H1 (cell line): ENCODE measurements at places on chromosomes 7 and 10.

DNA sequence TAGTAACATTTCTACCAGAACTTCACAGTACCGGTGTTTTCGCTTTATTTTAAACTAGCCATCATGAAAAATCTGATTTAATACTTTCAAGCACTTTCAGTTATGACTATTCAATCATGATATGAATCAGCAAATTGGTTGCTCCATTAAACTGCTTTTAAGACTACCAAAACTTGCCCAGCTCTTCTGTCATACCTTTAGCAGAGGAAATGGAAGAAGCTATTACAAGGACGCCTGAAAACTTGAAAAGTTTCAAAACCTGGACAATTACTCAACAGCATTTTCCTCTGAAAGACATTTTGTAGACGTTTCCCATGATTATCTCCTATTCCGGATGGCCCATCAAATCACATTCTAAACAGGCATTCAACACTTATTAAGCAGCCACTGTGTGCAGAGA, 2.0 kb downstream of the JAZF1 start:
- DNase-seq = no peak

DNA sequence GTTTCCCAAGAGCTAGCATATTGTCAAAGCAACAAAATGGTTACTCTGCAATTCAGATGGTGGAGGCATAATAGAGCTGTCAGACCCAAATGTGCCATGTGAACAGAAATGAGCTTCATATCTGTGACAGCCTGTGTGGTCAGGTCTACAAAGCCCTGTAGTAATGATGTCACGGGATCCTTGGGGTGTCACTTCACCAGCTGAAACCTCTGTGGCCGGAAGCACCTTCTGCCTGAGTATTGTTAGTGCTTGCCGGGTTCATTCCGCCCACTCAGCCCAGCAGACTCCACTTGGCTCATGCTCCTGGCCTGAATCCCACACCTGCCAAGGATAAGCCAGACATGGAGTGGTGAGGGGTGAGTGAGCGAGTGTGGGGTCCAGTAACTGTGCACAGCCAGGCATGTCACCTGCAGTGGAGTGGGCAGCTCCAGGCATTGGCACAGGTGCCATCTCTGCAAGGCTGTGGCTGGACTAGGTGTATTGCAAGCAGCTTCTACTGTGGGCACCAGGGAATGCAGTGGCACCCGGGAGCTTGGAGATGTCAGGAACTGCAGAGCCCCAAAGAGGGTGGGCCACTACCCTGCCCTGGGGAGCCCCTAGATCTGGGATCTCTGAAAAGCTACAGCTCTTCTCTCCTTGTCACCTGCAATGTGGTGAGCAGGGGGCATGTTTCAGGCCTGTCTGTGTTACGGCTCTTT, 341.9 kb upstream of the CHRM2 start:
- DNase-seq = no peak

DNA sequence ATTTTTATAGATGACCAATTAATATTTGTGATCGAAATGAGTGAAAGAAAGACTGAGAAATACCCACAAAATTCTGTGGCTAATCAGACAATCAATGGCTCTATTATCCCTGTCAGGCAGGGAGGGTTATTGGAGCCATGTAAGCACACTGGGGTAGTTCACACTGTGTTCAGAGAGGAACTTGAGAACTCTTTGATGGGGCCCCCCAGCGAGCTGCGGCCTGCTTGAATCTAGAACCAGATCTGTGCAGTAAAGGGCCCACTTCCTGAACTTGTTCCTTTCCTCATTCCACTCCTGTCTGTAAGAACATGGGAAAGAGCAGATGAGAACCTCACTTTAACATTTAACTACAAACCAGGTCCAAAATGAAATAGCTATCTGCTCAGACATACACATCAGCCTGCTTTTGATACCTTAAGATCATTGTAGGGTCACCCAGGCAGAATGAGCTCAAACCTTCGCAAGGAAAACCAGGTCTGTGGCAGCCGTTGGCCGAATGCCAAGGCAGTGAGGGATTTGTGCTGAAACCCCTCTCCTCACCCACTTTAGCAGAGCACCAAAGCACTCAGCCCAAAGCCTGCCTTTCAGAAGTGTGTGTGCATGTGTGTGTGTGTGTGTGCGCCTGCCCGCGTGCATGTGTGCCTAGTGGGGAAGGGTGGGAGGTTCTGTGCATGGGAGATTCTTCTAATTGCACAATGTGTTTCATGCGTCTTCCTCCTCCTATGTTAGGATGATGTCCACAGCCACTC, 365.6 kb upstream of the MGMT start:
- no peak for DNase-seq

GRCh38 chr7:143931739-143932138, 3.3 kb upstream of the OR2F2 start:
- no peak for DNase-seq

DNA sequence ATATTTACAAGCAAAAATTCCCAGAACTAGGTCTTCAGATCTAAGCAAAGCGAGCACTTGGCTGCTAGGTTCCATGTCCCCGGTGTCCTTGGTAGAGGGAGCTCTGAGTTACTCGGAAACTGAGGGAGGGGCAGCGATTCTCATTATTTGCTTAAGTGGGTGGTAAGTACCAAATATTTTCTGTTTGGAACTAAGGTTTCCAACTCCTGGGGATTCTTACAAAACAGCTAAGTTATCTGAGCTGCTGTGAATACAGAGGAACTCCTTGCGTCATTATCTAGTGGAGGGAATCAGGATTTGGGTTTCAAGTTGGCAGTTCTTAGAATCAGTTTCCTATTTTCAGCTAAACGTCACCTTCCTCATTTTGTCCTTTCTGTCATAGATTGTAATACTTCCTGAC, 76.8 kb upstream of the IKZF1 start:
- no peak for DNase-seq

DNA sequence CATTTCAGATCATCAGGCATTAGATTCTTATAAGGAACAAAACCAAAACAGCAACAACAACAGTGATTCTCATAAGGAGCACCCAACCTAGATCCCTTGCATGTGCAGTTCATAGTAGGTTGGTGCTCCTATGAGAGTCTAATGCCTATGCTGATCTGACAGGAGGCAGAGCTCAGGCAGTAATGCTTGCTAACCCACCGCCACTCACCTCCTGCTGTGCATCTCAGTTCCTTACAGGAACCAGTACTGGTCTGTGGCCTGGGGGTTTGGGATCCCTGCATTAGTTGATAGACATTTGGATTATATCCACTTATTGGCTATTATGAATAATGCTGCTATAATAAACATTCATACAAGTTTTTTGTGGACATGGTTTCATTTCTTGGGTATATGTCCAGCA, 14.0 kb downstream of the MKLN1 start:
- DNase-seq = peak; percentile 60

DNA sequence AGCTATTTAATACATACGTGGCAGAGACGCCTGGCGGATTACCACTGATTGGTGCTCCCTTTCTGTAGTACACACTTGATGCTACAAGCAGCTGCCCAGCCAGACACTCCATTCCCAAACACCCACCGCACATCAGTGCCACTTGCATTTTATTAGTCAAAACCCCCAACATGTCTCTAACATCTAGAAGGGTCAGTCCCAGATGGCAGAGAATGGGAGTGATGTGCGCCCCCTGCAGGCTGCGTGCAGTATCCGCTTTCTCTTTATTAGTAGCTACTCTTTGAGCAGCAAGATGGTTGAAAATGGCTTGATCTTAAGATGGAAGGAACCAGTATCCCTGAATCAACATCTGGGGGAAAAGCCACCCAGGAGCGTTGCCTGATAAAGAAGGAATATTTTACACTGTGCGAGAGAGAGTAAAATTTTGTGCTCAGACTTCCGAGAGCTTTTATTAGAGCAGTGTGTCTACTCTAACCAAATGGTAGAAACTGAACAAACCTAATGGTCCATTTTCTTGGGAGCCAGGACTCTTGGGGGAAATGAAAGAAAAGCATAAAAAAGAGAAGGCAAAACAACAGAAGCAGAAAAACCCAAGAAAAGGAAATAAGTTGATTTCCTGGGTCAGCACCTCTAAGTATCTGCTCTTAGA, 78.3 kb downstream of the ST8SIA6 start:
- peak; percentile 23 for DNase-seq

DNA sequence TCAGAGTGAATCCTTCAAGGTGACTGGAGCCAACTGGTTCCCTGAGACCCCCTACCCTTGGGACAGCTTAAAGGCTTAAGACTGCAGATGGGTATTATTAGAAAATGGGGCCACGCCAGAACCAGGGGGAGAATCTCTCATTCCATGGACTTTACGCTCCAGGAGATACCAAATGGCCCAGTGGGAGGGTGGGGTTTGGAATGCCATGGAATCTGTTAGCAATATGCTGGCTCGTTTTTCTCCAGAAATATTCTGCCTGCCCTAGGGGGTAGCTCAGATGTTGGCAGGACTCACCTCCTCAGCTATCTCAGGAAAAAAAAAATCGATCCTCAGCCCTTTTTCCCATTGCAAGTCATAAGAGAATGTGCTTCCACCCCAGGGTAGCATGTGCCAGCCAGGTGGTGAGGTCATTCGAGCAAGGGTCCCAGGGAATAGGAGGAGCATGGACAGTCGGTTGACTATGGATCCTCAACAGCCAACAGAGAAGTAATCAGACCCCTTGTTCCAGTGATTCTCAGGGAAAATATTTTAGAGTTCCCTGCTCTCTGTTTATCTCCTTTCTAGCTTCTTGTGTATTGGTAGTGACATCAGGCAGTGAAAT, 22.9 kb downstream of the SVIL start:
- DNase-seq = no peak

- DNase-seq = peak; percentile 77
Observed at GRCh38 chr7:112938863-112939573, 147.6 kb downstream of the GPR85 start.

- no peak for DNase-seq
Observed at GRCh38 chr7:30936650-30937245, 25.1 kb downstream of the AQP1 start.

- DNase-seq = no peak
Observed at GRCh38 chr7:6623589-6624245, 8.3 kb downstream of the ZNF853 start.
